ENCODE measurements at places on chromosomes 4 and X.

- DNase-seq, result no peak
Measured at GRCh38 chrX:98350940-98351339, 1467.2 kb downstream of the RPA4 start.

- no peak for DNase-seq
Measured at GRCh38 chr4:1614854-1615595, 69.1 kb downstream of the FAM53A start.

DNA sequence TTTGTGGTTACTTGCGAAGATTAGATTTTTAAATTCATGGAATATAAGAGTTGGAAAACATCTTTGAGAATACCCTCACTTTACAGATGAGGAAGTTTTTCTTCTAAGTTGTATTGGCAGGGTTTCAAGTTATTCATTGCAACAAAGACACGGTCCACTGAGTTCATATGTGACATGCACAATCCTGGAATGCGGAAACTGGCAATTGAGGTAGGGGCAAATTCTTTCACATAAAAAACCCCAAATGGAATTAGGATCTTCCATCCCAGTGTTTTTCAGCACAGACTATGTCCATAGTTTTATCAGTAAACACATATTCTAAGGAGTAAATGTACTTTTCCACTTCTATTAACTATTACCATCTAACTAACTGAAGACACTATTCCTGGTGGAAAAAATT is 81.8 kb upstream of the NAP1L5 start:
- DNase-seq, result peak; percentile 78

DNA sequence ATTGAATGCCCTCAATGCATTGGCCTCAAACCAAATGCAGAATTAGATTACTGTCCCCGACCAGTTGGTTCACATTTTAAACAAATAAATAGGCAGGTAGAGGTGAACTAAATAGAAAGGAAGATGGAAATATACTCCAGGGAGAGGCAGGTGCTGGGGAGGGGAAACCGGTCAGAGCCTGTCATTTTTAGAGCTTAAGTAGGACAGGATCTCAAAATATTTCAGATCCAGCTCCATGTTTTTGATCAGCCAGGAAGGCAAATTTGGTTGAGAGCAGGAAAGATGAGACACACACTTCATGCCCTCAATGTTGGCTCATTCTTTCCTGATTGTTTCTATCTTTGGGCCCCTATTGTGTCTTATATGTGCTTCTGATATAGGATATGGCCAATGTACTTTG is 206.7 kb downstream of the SHROOM3 start:
- no peak for DNase-seq

GRCh38 chrX:134718105-134718965 is 60.1 kb upstream of the PLAC1 start:
- DNase-seq, result peak; percentile 95

DNA sequence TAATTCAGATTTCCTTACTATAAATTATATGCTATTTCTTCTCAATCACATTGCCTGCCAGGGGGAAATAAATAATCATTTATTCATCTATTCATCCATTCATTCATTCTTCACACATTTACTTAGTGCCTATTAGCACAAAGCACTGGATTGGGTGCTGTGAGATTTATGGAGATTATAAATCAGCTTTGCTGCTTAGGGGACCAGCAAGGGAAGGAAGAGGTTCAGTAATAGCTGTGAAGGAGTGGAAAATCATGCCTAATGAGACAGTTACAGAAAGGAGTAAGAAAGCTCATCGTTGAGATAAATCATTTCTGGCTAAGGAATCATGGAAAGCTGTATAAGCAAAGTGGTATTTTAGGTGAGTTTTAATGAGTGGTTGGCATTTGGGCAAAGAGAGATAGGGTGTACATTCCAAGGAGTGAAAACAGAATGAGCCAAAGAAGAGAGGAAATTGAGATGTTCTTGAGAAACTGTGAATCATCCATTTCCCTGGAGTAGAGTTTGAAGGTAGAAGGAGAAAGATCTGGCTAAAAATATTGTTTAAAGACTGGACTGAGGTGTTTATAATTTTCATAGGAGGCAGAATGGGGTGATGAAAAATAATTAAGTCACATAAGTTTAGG is 9.6 kb downstream of the ARSJ start:
- DNase-seq, result peak; percentile 37

- DNase-seq, result peak; percentile 9
Measured at GRCh38 chrX:8851231-8851886, 50.2 kb upstream of the FAM9A start.

DNA sequence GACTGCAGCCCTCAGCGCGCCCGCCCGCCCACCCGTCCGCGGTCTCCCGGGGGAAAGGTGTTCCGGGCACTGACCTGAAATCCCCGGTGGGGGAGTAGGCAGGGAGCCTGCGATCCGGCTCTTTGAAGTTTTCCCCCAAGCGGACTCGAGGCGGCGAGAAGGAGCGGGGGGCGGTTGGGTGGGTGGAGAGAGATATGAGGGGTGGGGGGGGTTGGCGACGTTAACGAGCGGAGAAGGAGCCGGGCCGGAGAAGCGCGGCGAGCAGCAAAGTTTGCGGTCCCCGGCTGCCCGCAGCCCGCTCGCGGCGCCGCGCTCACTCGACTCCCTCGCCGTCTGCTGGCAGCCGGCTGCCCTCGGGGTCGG is 636 bp downstream of the BCOR start:
- no peak for DNase-seq
